ENCODE measurements at places on chromosomes 6 and 20. TPM values are rescaled to one million over a fixed set of nuclear protein-coding genes. Genes with fewer than 3 reads are reported as not detected.

- no peak overlapping the region for H3K27ac ChIP-seq
- H3K27me3 ChIP-seq, result peaks cover 76% of the 10 kb centered on the region
- no peaks in the 10 kb centered on the region for H3K36me3 ChIP-seq
- H3K4me1 ChIP-seq, result no peaks in the 10 kb centered on the region
- no peak overlapping the region for H3K4me3 ChIP-seq
Observed at GRCh38 chr6:99614430-99615186, 8.0 kb downstream of the PRDM13 start.

DNA sequence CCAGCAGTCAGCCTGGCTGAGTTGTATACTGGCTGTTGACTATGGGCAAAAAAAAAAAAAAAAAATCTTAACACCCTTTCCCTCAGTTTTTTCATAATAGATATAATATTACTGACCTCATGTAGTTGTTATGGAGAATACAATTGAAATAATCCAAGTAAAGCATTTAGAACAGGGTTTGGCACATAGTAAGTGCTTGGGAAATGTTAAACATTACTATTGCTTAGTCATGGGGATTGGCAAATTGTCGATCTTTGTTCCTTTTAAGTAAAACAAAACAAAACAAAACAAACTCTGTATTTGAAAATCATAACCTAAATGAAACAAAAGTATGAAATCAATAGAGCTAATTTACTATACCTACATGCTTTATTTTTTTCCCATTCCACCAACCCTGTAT, 458.4 kb downstream of the GRIK2 start:
- H3K4me1 ChIP-seq, result no peaks in the 10 kb centered on the region
- H3K27ac ChIP-seq, result no peak overlapping the region
- H3K27me3 ChIP-seq, result no peaks in the 10 kb centered on the region
- DNase-seq, result peak; percentile 49

DNA sequence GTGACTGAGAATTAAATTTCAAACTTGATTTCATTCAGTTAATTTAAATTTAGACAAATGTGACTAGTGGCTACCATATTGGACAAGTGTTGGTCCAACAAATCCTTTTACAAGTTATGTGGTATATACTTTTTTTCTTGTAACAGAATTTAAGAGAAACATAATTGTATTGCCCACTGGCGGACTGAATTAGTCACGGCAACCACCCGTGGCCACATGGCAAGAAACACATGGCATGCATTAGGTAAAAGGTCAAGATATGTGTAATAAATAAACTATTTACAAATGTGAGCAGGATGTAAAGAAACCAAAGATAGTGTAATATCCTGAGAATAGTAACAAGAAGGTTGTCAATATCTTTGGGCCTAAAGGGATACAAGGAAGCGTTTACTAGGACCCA, 91.2 kb downstream of the LCA5 start:
- no peak overlapping the region for H3K4me3 ChIP-seq
- H3K27me3 ChIP-seq, result no peaks in the 10 kb centered on the region
- no peaks in the 10 kb centered on the region for H3K4me1 ChIP-seq
- no peak overlapping the region for H3K27ac ChIP-seq
- DNase-seq, result no peak
- H3K36me3 ChIP-seq, result no peaks in the 10 kb centered on the region

DNA sequence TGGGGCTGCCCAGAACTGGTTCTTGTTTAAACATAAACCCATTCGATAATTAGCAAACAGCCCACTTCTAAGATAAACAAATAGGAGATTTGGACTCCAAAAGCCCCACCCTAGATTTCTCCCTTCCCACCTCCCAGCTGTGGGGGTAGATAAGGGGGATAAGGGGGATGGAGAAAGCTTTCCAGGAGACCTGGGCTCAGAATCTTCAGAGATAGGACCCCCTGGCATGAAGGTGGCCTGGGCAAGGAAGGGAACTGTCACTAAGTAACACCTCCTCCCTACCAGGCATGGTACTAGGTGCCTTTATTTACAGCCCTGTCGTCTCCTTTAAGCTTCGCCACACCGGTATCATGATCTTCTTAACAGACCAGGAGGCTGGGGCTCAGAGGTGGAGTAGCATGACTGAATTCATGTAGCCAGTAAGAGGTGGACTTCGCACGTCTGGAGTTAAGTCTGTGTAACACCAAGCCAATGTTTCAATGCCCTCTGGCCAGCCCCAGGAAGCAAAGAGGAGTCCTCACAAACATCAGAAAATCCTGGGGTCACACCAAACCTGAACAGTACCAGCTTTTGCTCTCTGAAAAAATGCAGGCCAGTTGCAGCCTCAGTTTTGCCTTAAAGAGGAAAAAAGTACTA, 4.6 kb downstream of the SDC4 start:
- H3K36me3 ChIP-seq, result peaks cover 29% of the 10 kb centered on the region
- peak overlapping the region; percentile 92 for H3K27ac ChIP-seq
- H3K27me3 ChIP-seq, result no peaks in the 10 kb centered on the region
- peak overlapping the region; percentile 21 for H3K4me3 ChIP-seq
- peaks cover 55% of the 10 kb centered on the region for H3K4me1 ChIP-seq

DNA sequence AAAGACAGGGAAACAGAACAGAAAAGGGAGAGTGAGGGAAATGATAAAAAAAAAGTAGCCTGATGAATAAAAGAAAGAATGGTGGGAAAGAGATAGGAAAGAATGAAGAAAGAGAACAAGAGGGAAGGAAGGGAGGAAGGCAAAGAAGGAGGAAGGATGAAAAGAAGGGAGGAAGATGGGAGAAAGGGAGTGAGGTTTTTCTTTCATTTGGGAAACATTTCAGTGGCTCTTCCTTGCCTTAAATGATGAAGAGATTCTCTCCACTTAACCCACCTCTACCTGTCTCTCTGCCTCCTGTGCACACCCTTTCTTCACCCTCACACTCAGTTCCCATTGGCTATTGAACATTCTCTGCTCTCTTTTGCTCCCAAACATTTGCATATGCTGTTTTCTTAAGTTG, 222.1 kb upstream of the DEFB112 start:
- H3K4me1 ChIP-seq, result no peaks in the 10 kb centered on the region
- H3K27ac ChIP-seq, result no peak overlapping the region
- no peak for DNase-seq
- H3K4me3 ChIP-seq, result no peak overlapping the region
- H3K27me3 ChIP-seq, result no peaks in the 10 kb centered on the region
- H3K36me3 ChIP-seq, result no peaks in the 10 kb centered on the region

DNA sequence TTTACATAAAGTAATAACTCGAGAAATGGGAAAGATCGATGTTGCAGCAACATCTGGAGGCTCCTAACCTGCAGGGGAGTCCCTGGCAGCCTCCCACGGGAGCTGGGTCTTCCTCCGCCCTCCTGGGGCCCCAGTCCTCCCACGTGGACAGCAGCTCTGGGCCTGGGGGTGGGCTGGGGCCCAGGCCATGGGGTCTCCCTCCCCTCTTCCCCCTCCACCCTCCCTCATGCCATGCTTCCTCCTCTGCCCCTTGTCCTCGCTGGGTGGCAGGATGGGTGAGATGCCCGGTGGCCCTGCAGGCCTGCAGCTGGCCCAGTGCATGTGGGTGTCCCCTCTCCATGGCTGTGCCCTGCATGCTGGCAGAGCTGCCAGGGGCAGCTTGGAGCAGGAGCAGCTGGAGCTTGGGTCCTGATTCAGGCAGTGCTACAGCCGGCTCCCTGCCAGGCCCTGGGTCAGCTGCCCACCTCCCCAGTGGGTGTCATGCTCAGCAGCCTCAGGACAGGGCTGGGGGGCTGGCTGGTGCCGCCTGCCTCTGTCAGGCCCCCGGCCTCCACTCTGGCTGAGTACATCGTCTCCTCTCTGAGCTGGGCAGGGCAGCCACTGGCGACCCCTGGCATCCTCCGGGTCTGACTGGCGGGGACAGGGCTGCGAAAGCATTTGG, 48.9 kb upstream of the BHLHE23 start:
- no peaks in the 10 kb centered on the region for H3K36me3 ChIP-seq
- no peak for DNase-seq
- H3K27me3 ChIP-seq, result peaks cover 32% of the 10 kb centered on the region
- no peak overlapping the region for H3K4me3 ChIP-seq
- no peaks in the 10 kb centered on the region for H3K4me1 ChIP-seq

GRCh38 chr6:107154131-107154800, 39.0 kb upstream of the BEND3 start:
- H3K27me3 ChIP-seq, result no peaks in the 10 kb centered on the region
- no peaks in the 10 kb centered on the region for H3K4me1 ChIP-seq
- no peak overlapping the region for H3K4me3 ChIP-seq
- no peak overlapping the region for H3K27ac ChIP-seq

GRCh38 chr6:168691774-168692173, 250.8 kb downstream of the SMOC2 start:
- DNase-seq, result no peak
- no peaks in the 10 kb centered on the region for H3K4me1 ChIP-seq
- H3K36me3 ChIP-seq, result no peaks in the 10 kb centered on the region
- H3K27ac ChIP-seq, result no peak overlapping the region
- no peak overlapping the region for H3K4me3 ChIP-seq

Gene CGA
- total RNA-seq, result not detected

- no peak overlapping the region for H3K27ac ChIP-seq
- H3K36me3 ChIP-seq, result no peaks in the 10 kb centered on the region
- no peaks in the 10 kb centered on the region for H3K4me1 ChIP-seq
- no peaks in the 10 kb centered on the region for H3K27me3 ChIP-seq
- H3K4me3 ChIP-seq, result no peak overlapping the region
Observed at GRCh38 chr6:122571888-122572287, 38.3 kb upstream of the PKIB start.

Gene C6orf15
- not detected for total RNA-seq

Gene LAMA5
- 0.90 TPM for total RNA-seq

- no peak for DNase-seq
- no peaks in the 10 kb centered on the region for H3K36me3 ChIP-seq
- H3K4me3 ChIP-seq, result no peak overlapping the region
- no peak overlapping the region for H3K27ac ChIP-seq
Observed at GRCh38 chr6:41040101-41040939, 1.3 kb upstream of the UNC5CL start.

DNA sequence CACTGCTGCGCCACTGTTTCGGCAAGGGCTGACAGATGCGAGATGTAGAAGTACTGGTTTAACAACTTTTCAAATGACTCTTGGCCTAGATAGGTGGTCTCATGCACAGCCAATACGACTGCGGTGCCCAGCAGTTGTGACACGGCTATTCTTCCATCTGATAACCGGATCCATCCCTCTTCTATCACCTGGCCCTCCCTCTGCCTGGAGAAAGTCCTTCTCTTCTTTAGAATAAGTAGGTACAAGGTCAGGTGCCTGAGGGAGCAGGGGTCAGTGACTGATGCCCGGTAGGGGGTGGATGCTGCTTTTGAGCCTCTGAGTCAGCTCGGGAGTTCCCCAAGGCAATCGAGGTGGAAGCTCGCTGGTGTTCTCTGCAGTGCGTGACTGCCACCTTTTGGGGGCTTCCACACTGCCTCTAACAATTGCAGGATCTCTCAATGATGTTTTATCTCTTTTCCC, 166.8 kb upstream of the GRIK2 start:
- no peaks in the 10 kb centered on the region for H3K27me3 ChIP-seq
- H3K4me1 ChIP-seq, result no peaks in the 10 kb centered on the region
- H3K36me3 ChIP-seq, result no peaks in the 10 kb centered on the region
- no peak overlapping the region for H3K27ac ChIP-seq
- DNase-seq, result peak; percentile 3

DNA sequence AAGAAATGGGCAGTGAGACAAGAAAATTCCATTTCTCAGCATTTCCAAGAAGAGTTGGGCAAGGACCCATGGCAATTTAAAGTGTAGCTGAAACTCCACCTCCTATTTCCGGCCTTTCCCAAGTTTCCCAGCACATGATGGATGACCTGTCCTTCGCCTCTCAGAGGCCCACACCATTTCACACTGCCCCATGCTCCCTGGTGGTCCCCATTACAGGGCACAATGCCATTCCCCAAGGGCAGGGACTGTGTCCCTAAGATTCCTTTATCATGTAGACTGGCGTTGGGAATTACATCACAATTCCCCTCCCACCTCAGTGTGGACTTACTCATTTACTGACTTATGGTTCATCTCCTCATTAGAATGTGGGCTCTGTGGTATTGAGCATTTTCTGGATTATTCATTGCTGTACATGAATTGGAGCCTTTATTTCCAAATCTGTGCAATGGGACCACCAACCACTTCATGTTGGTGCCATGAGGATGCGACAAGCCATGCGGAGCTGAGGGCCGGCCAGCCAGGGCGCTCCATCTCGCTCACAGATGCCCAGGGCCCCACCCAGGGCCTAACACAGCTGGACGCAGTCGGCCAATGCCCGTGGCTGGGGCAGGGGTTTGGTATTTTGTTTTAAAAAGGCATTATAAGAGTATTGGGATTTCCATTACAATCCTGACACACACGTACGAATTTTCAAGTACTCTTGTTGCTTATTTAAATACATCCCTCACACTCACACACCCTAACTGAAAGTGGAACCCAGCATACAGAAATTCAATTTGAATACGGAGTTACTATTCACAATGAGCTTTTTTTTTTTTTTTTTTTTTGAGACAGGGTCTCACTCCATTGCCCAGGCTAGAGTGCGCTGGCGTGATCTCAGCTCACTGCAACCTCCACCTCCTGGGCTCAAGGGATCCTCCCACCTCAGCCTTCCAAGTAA, 5.4 kb downstream of the ACSS1 start:
- H3K36me3 ChIP-seq, result no peaks in the 10 kb centered on the region
- no peak for DNase-seq
- no peak overlapping the region for H3K27ac ChIP-seq
- no peak overlapping the region for H3K4me3 ChIP-seq
- H3K27me3 ChIP-seq, result peaks cover 30% of the 10 kb centered on the region
- H3K4me1 ChIP-seq, result peaks cover 7% of the 10 kb centered on the region

Gene SULF2
- total RNA-seq, result 0.28 TPM

Gene POPDC3
- total RNA-seq, result 25.8 TPM

DNA sequence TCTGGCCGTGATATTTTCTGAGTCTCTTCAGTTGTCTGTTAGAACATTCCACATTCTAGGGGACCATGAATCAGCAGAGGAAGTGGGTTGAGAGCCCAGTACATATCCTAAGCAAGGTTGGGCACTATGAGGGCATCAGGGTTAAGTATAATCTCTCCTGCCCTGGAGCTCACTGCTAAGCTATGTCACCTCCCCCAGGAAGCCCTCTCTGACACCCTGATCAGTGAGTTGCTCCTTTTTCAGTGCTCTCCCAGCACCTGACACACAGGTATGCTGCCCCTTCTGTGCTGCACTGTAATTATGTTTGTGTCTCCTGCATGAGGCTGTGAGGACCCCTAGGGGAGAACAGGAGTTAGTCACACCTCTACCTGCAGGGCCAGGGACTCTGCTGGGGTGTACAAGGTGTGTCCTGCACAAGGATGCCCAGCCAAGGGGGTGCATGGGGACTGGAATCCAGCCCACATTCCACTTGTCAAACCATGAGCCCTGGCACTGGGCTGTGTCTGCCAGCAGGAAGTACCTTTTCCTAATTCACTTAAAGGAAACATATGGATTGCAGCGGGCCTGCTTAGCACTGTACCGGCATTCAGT, 3.9 kb downstream of the RAB44 start:
- no peak overlapping the region for H3K27ac ChIP-seq
- no peak for DNase-seq
- no peaks in the 10 kb centered on the region for H3K36me3 ChIP-seq

GRCh38 chr6:26021001-26021349, 58.4 kb downstream of the TRIM38 start:
- no peaks in the 10 kb centered on the region for H3K36me3 ChIP-seq
- H3K27ac ChIP-seq, result peak overlapping the region; percentile 79
- H3K27me3 ChIP-seq, result no peaks in the 10 kb centered on the region
- peaks cover 16% of the 10 kb centered on the region for H3K4me1 ChIP-seq
- peak; percentile 74 for DNase-seq
- H3K4me3 ChIP-seq, result peak overlapping the region; percentile 39

- peaks cover 16% of the 10 kb centered on the region for H3K4me1 ChIP-seq
- H3K27me3 ChIP-seq, result no peaks in the 10 kb centered on the region
- DNase-seq, result peak; percentile 65
- no peak overlapping the region for H3K4me3 ChIP-seq
Observed at GRCh38 chr6:43436577-43437282, 9.4 kb downstream of the ABCC10 start.
